ENCODE measurements at places on chromosomes 5 and 9.

GRCh38 chr5:106660681-106661080 is 1010.1 kb downstream of the EFNA5 start:
- DNase-seq = no peak

DNA sequence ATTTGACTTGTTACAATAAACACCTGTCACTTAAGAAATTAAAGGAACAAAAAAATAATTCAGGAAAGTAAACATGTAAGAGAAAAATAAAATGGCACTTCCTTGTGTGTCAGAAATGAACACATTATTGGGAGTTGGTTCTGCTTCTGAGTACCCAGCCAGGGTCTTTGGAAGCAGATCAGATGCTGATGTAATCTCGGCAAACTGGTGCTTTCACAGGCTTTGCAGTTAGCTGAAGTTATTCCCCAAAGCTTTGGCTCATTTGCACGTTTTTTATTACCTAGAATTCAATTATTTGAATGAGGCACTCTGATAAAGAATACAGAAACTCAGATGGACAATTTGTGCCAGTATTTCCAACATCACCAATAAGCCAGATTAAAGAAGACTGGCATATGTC is 10.9 kb downstream of the CDH18 start:
- no peak for DNase-seq

DNA sequence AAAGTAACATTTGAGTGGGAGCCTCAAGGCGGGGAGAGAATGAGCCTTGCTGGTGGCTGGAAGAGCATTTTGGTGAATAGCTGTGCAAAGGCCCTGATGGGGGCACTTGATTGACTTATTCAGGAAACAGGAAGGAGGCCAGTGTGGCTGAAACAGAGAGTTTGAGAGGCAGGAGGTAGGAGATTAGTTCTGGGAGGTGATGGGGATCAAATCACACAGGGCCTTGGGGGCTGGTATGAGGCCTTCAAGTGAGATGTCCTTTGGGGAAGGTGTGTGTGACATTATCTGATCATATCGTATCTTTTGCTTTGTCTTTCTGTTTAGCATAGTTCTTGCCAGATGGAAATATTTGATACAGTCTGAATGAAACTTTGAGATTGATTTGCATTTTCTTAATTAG is 172.3 kb downstream of the TENT4A start:
- DNase-seq = no peak

DNA sequence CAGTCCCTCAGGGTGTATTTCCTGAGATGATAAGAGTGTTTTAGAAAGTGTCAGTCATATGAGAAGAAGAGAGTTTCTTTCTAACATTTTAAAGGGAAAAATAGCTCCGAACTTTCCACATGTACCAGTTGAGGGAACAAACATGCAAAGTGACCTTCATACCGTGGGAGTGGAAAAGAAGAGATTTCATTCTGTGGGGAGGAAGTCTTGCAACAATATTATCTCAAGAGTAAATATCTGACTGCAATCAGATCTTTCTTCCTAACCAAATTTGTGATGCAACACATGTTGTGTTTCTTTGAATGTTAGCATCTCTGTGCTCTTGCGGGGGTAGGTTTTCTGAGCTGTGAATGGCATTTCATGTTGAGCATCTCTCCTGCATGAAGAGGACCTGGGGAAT is 30.6 kb downstream of the ANKRD55 start:
- DNase-seq = no peak

- no peak for DNase-seq
Observed at GRCh38 chr9:121741228-121741918, 89.9 kb downstream of the DAB2IP start.

DNA sequence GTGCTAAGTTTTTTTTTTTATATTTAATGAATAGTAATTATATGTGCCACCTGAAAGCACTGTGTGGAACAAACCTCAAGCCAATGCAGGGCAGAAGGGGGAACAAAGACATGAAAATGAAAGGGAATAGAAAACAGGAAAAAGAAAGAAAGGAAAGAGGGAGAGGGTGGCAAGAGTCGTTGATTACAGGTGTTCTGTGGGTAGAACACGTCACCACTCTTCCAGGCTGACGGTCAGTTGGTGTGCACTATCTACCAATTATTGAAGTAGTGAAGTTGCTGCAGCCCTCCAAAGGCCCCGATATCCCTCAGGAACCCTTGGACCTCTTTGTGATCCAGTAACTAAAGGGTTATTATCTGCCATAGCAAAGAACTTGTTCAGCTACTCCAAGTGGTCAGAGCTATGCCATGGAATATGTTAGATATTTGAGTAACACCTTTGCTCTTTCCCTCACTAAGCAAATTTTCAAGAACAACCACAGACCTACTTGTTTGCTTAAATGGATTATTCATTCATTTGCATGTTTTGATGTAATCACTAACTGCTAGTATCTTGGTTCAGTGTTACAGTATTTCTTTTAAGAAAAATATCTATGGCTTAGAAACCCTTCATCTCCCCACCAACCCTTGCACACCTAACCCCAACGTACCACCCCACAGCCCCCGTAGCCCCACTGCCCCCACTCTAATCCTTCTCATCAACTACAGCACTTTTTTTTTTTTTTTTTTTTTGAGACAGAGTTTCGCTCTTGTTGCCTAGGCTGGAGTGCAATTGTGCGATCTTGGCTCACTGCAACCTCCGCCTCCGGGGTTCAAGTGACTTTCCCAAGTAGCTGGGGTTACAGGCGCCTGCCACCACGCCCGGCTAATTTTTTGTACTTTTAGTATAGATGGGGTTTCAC is 31.3 kb downstream of the FYB1 start:
- no peak for DNase-seq

- no peak for DNase-seq
Observed at GRCh38 chr5:179577286-179577960, 27.1 kb downstream of the RUFY1 start.

DNA sequence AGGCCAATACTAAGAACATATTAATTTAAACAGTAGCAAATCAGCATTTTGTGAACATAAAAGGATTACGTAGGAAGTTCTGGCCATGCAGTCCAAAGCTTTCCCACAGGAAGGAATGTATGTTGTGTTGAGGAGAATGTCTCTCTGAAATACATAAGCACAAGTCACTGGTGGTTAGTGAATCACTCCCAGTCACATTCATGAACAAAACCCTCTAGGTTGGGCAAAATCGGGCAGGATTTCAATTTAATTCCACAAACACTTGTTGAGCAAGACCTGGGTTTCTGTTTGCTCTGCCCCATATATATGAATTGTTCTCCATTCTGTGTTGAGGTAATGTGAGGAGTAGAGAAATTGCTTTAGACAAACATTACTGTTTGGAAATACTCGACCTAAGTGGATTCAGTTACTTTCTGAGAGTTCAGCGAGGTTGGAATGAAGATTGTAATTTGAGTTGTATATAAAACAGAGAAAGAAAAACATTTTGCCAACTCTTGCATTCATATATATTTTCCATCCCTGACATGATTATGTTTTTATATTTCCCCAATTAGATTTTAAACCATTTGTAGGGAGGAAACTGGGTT is 127.6 kb upstream of the RPS23 start:
- DNase-seq = peak; percentile 99

GRCh38 chr5:133512896-133513295 is 99.4 kb downstream of the FSTL4 start:
- no peak for DNase-seq

GRCh38 chr5:40202814-40203440 is 476.8 kb upstream of the PTGER4 start:
- no peak for DNase-seq

GRCh38 chr9:121767171-121767769 is 115.8 kb downstream of the DAB2IP start:
- DNase-seq = no peak

DNA sequence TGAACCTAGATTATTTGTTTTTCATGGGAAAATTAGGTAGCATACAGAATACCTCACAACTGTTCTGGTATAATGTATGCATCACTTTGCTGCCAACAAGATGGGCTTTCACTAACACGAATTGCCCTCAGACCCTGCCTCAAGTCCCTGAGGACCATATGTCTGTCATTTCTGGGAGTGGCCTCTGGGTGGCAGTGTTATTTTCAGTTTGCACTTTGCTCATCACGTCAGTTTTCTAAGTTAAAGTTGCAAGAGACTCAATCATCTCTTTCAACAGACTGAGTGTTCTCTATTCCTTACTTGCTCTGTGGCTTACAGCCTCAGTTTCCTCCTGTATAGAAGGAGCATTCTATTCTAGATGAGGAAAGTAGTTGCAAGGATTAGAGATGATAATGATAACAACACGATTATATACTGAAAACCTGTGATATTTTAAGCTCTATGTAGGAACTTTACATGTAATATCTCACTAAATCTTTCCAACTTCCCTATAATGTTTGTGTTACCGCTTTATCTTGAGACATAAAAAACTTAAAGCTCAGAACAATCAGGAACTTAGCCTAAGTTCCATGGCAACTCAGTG is 55.7 kb downstream of the TSSK1B start:
- DNase-seq = peak; percentile 28

DNA sequence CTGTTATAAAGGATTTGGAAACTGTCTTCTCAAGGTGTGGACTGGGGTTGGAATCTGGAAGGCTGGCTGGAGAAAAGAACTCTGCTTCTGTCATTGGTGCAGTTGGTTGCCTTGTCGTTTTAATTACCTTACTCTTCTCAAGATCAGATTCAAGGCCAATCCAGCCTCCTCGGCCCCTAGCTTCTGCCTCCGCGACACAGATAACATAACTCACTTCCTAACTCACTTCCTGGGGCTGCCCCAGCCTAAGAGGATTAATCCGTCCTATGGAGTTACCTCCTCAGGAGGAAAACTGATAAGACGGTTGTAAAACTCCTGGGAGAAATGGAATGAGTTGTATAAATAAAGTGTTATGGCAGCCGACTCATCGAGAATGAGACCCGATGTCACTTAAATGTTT is 389.1 kb upstream of the WWC1 start:
- no peak for DNase-seq

- no peak for DNase-seq
Observed at GRCh38 chr5:151005950-151006576, 14.3 kb upstream of the GPX3 start.

GRCh38 chr5:117803533-117803932 is 1184.8 kb downstream of the DTWD2 start:
- no peak for DNase-seq

DNA sequence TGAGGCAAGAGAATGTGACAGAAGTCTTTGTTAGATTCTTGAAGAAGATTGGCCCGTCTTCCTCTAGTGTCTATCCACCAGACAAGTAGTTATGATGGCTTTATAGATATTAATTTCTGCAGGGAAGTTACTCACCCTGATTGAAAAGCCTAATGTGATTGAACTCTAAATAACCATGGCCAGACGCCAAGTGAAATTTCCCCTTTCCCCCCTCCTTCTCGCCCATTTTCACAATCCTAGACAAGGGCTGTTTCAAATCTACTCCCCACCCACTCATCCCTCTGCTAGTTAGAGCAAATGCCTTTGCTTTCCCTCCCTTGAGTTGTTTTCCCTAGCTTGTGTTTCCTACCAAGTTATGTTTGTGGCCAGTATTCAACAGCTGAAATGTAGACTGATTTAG is 182.5 kb downstream of the TMEM167A start:
- no peak for DNase-seq

- no peak for DNase-seq
Observed at GRCh38 chr5:35285435-35285834, 55.1 kb upstream of the PRLR start.

- no peak for DNase-seq
Observed at GRCh38 chr5:128574041-128574440, 36.0 kb upstream of the FBN2 start.

DNA sequence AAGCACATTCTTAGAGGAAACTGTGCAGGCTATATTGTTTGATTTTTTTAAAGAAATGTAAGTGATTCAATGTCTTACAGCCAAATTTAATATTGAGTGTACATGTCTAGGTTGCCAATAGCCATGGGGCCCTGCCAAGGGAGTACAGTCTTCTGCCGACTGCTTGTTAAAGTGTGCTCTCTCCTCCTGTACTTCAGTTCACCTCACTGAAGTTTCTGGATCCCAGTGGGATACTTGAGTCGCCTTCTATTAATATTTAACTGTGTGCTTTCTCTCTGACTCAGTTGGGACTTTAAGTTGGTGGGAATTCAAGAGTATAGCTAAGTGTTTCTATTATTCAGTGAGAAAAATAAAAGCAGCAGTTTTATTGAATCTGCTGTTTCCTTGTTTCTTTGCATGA is 44.5 kb upstream of the C5orf47 start:
- DNase-seq = no peak

DNA sequence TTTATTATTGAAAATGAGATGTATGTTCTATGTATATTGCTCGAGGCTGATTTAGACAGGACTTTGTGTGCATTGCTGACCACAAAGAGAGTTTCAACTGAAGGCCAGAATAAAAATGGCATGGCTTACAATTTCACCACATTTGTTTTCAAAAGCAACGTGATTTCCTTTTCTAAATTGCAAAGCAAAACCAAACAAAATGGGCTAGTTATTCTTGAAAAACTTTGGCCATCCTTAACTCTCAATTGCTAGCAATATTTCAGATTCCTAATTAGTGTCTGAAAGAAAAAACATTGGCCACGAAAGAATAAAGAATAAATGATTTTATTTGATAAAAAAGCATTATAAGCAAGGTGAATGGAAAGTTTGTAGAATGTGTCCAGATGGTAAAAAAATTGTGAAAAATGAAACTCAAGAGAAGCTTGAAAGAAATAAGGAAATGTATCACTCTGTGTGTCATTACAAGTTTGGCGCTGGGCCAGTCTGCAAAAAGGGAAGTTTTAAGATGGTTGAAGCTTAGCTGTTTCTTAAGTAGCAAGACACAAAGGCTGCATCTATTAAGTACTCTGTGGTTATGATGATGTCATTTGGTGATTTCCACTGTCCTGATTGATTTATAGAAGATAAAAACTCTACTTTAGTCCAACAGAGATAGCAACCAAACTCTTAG is 89.2 kb upstream of the PRLR start:
- no peak for DNase-seq

GRCh38 chr9:118000581-118000980 is 296.4 kb downstream of the TLR4 start:
- DNase-seq = no peak

- no peak for DNase-seq
Observed at GRCh38 chr5:76303921-76304320, 99.2 kb upstream of the IQGAP2 start.

GRCh38 chr9:122200960-122201595 is 27.7 kb downstream of the LHX6 start:
- DNase-seq = peak; percentile 8

GRCh38 chr5:54679686-54680085 is 162.1 kb downstream of the SNX18 start:
- DNase-seq = no peak

DNA sequence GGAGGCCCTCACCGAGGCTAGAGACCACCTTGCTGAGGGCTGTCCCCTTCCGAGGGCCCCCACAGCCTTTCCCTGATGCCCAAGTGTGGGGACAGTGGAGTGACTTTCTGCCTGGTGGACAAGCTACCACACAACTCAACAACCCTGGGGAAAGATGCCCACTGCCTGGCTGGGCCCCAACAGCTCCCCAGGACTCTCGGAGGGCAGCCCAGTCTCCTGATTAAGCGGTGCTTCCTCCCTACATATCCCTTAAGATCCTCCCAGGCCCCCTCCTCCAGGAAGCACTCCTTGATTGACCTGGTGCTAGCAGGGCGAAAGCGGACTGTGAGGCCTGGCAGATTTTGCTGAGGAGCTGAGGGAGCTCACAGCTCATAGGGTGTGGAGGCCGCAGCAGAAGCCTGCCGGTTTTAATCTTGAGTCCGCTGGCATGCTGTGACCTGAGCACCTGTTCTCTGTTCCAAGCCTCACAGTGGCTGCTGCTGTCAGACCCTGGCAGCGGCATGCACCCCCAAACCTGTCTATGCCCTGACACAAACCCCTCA is 2.2 kb downstream of the NSMF start:
- no peak for DNase-seq
